Jurkat, Clone E6-1 (cell line): ENCODE measurements at places on chromosomes 13 and 19.

- no peak for DNase-seq
These were observed 53.8 kb downstream of the MLLT1 start for GRCh38 chr19:6226012-6226411.

DNA sequence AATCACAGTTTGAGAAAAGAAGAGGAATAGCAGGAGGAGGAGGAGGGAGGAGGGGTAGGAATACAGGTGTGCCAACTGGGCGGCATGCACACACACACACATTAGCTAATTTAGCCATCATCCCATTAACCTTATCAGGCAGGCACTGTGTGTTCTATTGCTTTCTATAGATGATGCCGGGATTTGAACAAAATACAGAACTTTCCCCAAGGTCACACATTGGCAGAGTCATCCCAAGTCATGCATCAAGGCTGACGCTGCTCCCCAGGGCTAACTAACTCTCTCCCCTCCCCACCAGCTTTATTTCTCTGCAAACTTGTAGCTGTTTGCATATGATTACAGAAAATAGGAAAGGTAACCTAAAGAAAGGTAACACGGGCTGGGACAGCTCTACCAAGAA, 83.0 kb downstream of the NUFIP1 start:
- no peak for DNase-seq

DNA sequence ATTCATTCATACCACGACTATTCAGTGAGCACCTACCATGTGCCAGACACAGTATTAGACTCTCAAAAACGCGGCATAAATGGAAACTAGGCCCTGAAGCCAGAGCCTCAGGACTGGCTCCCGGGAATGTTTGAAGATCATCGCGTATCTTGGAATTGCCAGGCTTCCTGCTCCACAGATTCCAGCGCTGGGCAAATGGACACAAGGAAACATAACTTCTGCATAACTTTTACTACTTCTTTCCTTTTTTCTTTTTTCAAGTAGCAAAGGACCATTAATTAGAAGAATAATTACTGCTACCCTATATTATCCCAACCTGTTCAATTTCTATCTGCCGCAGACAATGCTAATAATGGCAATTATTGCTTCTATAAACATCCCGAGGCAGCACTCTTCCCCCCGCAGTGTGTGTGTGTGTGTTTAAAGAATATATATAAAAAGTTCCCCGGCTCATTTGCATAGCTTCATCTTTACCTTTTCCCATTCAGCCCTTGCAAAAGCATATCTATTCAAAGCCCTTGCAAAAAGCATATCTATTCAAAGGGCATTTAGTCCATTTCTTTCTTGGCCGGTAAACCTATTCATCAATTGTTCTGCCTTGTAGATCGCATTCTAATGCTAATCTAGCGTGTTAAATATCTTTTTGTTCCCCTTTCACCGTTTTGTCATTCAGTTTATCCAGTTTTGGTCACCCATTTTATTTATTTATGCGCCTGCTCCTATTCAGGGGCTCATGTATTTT, 6.1 kb downstream of the SOX21 start:
- no peak for DNase-seq

DNA sequence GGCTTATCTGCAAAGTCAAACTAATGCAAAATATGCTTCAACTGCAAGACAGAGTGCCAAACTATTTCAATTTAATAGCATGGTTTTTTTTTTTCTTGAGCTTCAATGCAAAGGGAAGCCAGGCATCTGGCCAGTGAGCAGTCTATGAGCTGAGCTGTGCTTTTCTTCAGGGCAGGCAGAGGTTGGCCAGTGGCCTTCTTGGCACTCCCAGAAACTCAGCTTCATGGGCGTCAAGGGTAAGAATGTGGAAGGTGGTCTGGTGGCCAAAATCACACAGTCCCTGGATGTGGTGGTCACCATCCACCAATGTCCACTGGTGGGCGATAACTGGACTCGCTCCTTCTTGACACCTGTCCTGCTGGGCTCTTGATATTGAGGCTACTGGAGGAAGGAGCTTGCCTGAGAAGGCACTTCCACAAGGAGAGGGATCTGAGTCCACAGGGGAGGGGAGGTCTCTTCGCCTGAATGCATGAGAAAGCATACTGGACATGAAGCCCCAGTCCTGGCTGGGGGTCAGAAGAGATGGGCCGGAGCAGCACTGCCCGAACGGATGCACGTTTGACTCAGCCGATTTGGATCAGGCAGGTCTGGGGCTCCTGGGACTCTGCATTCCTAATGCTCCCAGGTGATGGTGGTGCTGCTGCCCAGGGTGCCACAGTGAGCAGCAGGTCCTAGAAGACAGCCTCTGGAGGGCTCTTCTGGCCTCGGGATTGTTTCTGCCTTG, 17.1 kb downstream of the COL4A2 start:
- DNase-seq, result no peak

DNA sequence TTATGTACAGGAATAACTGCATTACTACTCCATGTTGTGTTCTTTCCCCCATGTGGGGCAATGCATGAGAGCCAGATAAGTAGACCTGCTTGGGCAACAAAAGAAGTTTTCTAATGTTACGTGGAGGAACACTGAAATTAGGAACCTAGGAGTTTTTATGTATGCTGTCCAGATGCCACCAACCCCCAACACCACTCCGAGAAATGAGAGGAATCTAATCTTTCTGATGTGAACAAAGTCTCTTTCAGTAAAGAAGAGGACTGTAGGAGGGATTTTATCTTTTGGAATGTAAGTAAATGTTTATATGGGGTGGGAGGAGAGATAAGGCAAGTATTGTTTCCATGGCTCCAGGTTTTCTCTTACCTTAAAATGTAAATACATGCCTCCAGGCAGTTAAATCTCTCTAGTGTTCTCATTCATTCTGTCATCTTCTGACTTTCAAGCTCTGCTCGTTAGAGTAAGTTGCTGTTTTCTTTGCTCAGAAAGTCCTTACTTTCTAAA, 820.6 kb downstream of the PCDH17 start:
- DNase-seq, result no peak

DNA sequence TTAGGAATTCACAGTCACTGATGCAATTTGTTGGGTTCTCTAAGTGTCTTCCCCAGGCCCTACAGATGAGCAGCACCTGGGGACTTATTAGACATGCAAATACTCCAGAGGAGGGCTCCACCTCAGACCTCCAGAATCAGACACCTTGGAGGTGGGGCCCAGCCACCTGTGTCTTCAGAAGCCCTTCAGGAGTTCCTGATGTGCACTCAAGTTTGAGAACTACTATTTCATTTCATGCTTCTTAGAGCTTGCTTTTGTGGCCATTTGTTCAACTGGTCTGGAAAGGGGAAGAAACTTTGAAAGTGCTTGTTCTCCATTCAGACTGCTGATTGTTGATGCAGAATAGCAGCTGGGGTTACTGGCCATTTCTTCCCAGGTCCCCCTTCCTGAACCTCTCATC, 472.0 kb downstream of the COG6 start:
- DNase-seq, result no peak
